CD4-positive, alpha-beta T cell treated with Interleukin-4 for 4 hours (primary cell): ENCODE measurements at places on chromosomes 5 and 9.

DNA sequence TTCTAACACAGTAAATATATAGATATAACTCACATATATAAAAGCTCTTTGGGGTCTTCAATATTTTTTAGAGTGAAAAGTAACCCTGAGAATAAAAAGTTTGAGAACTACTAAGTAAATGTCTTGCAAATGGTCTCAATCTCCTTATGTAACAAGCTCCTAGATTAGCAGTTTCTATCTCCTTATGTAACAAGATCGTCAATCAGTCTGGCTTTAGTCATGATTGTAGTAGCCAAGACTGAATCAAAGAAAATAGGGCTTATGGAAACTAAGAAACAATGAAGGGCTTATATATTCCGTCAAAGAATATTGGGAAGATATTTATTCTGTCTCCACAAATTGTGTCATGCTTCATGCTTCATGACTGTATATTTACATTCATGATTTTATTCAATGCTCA, 22.4 kb upstream of the FREM1 start:
- no peak for DNase-seq

DNA sequence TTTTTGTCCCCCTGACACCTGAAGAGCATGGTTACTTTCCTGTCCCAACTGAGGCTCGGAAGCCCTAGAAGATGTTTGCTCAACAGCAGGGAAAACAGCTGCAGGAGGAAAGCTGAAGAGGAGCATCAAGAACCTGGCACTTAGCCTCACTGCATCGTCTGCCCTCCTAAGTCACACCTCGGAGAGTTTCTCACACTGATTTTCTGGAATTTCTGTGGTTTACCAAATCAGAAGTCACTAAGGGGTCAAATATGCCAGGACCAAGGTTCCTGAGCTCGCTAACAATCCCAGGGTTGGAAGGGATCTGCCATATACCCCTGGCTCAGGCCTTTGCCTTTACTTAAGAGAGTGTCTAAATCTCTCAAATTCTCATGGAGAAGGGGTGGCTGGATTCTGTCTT, 5.3 kb downstream of the IL12B start:
- no peak for DNase-seq

DNA sequence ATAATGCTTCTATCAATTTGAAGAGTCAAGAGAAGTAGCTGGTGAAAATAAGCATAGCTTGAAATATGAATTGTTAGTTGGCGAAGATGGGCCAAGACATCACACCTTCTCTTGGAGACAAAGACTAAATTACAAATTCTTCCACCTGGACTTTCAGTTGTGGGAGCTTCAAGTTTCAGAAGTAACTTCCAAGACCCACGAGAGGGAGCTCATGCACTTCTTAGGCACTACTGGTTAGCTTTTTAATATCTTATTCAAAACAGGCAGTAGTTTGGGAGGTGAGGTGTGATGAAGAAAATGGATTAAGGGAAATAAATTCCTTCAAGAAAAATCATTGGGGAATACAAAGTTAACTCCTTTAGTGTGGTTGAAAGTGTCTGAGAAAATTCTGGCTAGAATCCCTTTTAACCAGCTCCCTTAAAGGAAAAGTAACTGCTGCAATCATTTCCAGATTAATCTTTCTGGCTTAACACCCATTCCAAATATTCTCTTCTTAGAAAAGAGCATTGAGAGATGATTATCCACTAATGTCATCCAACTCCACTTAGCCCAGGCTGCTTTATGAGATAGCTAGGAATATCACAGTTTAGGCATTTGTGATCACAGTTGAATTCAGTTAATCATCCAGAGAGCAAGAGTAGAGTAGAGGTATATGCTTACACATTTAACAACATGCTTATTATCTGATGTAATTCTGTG, 139.5 kb upstream of the DMRTA1 start:
- peak; percentile 4 for DNase-seq

DNA sequence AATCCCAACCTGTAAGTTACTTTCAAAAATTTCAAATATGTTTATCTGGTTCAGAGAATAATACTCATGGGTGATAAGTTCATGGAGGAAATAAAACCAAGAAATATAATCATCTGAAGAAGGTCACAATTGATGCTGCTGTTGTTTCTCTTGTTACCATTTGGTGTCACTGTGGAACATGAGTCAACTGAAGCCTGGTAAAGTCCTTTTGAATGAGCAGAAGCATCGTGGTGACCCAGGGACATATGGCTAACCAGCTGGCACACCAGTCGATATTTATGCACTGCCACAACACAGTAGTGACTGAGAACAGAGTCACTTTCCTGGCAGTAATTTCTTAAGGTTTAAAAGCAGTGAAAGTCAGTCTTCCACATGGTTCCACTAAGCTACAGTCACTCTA, 612.9 kb upstream of the TLE4 start:
- no peak for DNase-seq

GRCh38 chr5:91170266-91170665, 212.9 kb downstream of the ARRDC3 start:
- DNase-seq: no peak

DNA sequence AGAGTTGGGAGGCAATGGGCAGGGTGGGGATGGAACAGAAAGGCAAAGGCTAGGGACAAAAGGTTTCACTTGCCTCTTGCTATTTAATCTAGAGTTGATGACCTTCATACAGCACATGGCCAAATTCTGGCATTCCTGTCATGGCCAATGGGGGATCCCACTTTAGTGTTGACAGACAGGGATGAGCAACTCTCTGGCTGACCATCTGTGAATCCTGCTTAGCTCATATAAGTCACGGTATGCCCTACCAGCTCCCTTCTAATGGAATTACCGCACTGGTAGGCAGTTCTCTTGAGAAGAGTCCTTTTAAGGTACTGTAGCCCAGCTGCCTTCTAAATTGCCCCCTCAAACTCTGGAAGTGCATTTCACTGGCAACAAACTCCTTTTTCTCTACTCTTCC, 76.1 kb downstream of the MAMDC2 start:
- no peak for DNase-seq

GRCh38 chr5:83498585-83498984, 27.0 kb downstream of the VCAN start:
- DNase-seq: no peak

GRCh38 chr5:102279711-102280110, 16.4 kb downstream of the SLCO4C1 start:
- no peak for DNase-seq

GRCh38 chr9:27043176-27043575, 37.7 kb upstream of the LRRC19 start:
- DNase-seq: no peak

DNA sequence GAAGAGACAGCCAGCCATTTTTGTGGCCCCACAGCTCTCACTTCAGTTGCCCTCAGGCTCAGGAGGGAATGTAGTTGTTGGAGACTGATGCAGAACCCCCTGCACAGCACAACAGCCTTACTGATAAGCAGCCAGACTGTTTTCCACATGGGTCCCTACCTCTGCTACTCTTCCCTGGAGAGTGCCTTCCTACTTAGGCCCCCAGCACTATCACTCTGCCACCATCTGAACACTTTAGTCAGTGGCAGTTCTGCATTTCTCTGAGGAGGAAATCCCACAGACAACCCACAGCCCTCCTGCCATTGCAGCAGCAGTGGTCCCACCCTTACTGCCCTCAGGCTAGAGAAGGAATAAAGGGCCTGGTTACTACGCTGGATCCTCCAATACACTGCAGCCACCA, 61.8 kb upstream of the PTPRD start:
- DNase-seq: no peak

GRCh38 chr9:116632990-116633838, 53.9 kb upstream of the TRIM32 start:
- DNase-seq: no peak

DNA sequence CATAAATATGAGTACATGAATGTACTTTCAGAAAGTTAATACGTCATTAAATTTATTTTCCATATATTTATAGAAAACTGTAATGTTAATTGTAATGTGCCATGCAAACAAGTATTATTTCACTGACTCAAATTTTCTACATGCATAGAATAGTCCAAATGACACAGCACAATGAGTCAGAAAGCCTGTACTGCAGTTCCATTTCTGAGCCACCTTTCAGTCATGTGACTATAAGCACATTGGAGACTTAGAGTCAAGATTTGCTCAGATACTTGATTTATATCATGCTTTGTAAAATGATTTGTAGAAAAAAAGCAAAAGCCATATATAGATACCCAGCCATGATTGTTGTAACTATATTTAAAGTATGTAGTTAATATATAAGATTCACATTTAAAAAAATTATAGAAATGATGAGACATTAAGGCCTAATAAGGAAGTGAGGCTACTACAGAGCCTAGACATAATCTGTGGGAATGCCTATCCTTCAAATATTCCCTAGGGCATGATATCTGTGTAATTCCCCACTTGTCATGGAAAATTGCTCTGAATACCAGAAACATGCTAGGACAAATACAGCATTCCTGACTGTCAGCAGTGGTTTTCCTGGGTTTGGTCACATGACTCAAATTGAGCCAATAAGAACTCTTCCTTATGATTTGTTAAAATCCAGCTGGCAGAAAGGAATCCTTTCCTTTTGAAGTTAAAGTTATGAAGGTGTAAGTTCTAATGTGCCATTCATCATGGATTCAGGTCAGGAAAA, 50.0 kb downstream of the PTPRD start:
- no peak for DNase-seq

GRCh38 chr5:55638455-55638854, 73.7 kb downstream of the SLC38A9 start:
- no peak for DNase-seq

DNA sequence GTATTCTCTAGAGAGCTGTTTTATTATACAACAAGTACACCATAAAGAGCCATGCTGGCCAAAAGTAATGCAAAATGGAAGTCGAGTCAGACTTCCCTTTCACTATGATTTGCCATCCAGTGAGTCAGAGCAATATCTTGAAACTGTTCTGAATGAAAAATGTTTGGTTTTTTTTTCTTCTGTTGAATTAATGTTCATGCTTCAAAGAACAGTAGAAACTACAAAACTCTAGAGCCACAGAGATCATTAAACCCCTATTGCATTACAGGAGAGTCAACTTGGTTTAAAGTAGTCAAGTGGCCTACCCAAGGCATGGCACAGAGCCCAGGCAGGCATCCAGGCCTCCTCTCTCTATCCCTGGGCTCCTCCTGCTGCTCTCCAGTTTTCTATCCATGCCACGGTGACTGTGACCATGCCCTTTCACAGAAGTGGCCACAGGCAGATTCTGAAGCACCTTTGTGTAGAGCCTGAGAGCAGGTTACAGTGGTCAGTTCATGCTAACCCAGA, 358.9 kb downstream of the DEPDC1B start:
- no peak for DNase-seq

- DNase-seq: no peak
These were observed 46.5 kb upstream of the TNFAIP8 start for GRCh38 chr5:119309326-119309725.

- DNase-seq: no peak
These were observed at the start of gene PDLIM4 for GRCh38 chr5:132257131-132258101. PDLIM4 (plus strand) TSS chr5:132257696; CDS start chr5:132257735, 39 bp downstream.

DNA sequence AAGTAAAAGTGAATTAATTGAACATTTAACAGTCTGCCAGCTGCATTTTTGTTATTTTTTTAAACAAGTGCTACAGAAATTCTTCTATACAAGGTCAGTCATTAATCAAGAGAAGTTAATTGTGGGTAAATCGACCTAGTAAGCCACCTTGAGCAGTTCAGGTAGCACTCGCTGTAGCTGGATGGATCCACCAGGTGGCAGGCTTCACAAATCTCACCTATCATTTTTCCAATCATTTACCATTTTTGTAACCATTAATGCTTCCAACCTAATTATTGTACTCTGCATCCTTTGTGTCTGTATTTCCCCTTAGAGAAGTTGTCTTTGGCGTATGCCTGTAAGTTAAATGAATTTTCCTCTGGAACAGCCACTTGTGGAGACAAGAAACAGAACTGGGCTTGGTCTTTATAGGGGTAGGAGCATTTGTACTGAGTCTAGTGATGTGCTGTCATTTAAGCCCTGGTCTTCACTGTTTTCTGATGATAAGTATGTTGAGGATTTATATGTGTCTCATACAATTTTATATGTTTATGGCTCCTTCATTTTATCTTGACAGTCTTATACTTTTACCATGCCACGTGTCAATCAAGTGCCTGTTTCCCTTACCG, 39.5 kb downstream of the CD180 start:
- DNase-seq: peak; percentile 70

DNA sequence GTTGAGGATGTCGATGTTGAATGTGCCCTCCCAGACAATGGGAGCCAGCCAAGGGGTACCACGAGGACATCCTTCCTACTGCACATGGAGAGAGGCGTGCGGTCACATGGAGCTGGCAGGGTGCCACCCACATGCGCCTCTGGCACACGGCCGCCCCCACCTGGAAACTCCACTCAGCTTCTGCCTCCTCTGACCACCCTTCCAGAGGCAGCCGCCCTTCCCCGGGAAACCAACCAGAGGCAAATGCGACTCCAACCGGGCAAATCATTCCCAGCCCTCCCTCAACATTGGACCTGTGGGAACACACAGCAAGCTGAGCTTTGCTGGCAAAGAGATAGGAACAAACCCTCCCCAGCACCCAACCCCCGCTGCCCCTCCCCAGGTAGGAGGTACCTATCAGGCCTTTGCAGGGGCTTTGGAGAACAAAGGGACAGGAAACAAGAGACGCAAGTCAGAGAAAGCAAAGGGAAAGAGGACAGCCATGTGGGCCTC, 17.5 kb downstream of the ABO start:
- no peak for DNase-seq
